ENCODE measurements at places on chromosomes 5 and 9.

DNA sequence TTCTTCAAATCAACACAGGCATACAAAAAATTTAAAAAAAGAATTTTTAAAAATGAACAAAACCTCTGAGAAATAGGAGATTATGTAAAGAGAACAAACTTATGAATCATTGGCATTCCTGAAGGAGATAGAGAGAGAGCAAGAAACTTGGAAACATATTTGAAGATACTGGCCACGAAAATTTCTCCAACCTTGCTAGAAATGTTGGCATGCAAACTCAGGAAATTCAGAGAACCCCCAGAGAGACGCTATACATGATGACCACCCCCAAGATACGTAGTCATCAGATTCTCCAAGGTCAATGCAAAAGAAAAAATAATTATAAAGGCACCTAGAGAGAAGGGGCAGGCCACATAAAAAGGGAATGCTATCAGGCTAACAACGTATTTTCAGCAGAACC lies 472.5 kb downstream of the MTRR start:
- DNase-seq = no peak

- DNase-seq = no peak
These were observed 173.8 kb upstream of the OTULINL start for GRCh38 chr5:14407746-14408175.

- DNase-seq = no peak
These were observed 215.7 kb downstream of the SEMA6A start for GRCh38 chr5:116358911-116359418.

DNA sequence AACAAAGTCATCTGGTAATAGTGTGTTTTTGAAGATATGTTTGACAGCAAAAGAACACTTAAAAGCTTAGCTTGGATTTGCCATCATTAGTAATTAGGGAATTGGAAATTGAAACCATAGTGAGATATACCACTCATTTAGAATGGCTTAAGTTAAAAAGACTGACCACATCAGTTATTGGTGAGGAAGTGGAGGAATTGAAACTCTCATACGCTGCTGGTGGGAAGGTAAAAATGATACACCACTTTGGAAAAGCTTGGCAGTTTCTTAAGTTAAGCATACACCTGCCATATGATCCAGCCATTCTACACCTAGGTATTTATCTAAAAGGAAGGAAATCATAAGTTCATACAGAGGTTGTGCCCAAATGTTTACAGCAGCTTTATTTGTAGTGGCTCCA lies 213.2 kb downstream of the TRIO start:
- DNase-seq = no peak

DNA sequence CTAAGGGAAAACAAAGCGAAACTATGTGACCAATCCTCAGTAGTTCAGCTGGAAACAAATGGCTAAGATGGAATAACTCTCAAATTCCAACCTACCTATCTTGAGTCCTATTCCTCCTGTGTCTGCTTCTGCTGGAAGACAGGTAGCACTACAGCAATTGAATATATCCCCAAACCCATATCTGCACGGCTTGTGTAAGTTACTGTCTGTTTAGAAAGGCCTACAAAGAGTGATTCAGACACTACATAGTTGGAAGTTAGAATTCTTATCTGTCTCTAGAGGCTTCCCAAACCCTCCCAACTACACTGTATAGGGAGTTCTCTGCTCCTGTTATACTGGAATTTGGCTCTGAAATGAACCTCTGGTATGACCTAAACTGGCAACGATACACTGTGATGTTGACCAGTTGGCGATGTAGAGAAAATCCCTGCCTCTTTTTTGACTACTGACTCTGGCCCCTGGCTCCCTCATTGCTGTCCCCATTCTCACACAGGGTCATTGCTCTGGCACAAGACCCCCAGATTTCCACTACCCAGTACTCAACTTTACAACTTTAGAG lies 22.6 kb upstream of the NADK2 start:
- no peak for DNase-seq

DNA sequence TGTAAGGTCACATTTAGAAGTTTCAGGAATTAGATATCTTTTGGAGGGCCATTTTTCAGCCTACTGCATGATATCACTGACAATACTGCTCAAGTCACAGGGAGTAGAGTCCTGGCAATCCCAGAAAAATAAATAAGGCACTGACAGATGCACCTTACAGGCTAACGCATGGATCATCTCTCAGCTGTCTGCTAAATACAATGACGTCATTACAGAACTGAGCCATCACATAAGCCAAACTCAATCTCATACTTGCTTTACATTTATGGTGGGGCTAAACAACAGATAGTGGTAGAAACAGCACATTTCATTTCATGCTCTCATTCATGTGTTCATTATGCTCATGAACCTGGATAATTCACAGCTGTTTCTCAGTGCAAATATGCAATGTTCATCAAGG lies 243.7 kb downstream of the SEMA5A start:
- DNase-seq = no peak

DNA sequence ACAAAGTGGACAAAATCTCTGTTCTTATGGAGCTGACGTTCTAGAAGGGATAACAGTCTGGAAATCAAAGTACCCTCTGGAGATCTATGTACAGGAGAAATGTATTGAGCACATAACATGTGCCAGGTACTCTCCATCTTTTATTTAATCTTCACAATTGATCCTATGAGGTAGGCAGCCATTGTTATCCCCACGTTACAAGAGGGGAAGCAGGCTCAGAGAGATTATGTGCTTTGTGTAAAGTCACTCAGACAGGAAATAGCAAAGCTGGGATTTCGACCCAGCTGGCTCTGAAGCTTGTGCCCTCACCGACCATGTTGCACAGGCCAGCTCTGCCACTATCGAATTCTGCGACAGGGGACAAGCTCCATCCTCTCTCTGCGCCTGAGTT lies 21.5 kb downstream of the PDGFRB start:
- no peak for DNase-seq

DNA sequence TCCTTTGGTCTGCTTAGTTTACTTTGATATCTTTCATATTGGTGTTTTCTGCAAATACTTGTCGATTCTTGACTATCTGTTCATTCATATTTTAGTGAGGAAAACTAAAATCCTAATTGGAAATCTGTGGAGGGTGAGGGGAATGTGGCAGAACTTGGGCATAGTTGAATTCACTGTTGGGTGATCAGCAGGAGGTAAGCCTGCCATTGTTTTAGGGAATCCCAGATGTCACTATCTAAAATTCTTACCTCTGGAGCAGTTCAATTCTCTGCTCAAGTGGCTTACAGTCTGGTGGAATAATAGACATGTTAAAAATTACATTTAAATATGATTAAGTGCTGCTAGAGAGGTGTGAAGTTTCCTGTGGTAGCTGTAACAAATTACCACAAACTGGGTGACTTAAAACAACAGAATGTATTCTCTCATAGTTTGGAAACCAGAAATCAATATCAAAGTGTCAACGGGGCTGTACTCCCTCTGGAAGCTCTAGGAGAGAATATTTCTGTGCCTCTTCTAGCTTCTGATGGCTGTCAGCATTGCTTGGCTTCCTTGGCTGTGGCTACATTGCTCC lies 90.3 kb upstream of the GCNT4 start:
- DNase-seq = no peak

DNA sequence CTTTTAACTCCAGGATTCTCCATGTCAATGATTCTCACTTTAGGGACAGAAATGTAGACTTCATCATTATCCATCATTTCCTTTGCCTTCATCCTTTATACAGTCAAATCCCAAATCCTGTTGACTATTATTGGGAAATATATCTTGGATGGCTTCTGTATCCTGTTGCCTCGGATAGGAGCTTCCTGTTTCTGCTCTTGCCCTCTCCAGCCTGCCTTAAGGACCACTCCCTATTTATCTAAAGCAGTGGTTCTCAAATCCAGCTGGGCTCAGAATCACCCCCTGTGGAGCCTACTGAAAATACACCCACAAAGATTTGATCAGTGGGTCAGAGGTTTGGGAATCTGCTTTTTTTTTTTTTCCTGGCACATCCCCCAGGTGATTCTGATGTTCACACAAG lies 8.5 kb downstream of the AFAP1L1 start:
- DNase-seq = no peak

GRCh38 chr9:102202126-102202525 lies 463.7 kb upstream of the GRIN3A start:
- DNase-seq = no peak

GRCh38 chr9:74846766-74847165 lies 41.0 kb downstream of the TRPM6 start:
- no peak for DNase-seq

GRCh38 chr5:55679556-55679955 lies 32.6 kb downstream of the SLC38A9 start:
- DNase-seq = no peak

GRCh38 chr5:66145737-66146136 lies 1.6 kb downstream of the SREK1 start:
- DNase-seq = no peak

GRCh38 chr9:116499986-116500871 lies 186.9 kb upstream of the TRIM32 start:
- DNase-seq = no peak

DNA sequence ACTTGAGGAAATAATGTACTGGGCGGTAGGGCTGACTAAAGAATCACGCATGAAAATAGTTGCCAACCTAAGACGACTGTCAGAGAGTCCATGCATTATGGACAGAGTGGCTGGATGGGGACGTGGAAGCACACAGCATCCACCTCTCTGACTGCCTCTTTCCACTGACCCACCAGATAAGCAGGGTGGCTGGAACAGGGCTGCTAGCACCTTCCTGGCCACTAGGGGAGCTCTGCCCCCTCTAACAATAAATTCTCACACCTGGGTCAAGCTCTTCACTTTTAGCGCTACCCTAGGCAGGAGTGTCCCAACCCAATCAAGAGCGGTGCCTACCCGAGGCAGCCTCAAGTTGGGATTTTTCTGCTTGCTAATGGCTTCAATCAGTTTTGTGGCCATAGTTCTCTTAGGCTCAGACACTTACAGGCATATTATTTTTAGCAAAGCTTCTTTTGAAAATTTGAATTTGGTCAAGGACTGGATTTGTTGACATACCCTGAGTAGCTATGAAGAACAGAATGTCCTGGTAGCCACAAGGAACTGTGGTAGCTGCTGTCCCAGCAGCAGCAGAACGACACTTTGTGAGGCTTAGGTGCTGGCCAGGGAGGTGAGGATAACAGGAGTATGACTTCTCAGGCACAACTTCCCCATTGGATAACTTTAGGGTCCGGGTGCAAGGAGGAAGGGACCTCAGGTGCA lies 6.9 kb upstream of the TPM2 start:
- DNase-seq = no peak

- DNase-seq = no peak
These were observed 74.2 kb downstream of the ANXA2R start for GRCh38 chr5:42965934-42966333.

DNA sequence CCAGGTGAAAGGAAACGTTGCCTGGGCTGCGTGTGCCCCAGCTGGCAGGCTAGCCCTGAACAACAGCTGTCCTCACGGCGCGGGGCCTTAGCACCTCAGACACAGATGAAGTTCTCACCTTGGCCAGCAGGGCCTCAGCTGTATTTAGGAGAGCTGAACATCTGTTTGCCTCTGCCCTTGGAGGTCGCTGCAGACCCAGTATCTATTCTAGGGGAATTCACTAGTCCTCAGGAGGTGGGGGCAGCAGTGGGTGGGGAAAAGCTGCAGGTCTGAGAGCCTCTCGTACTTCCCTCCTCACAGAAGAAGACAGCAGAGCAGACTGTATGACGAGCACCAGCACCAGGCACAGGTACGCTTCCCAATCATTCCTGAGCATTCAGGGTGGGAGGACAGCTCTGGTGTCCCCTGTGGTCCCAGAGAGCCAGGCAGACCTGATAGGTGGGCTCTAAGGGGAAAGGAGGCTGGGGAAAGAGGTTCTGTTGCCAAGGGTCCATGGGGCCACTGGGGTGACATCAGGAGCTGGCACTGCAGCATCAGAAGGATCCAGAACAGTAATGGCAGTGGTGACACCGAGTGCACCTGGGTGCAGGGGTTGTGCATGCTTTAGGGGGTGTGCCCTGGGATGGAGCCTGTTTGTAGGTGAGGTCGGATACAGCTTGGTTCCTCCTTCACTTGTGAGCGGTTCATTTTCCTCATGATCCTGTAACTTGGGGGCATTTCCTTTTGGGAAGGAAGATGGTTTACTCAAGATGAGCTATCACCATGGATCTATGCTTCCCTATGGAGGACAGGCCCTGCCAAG lies 13.8 kb downstream of the CD74 start:
- no peak for DNase-seq

- no peak for DNase-seq
These were observed 164.1 kb upstream of the ZNF618 start for GRCh38 chr9:113712053-113712452.

- DNase-seq = no peak
These were observed 100.6 kb upstream of the IER5L start for GRCh38 chr9:129278391-129279237.

DNA sequence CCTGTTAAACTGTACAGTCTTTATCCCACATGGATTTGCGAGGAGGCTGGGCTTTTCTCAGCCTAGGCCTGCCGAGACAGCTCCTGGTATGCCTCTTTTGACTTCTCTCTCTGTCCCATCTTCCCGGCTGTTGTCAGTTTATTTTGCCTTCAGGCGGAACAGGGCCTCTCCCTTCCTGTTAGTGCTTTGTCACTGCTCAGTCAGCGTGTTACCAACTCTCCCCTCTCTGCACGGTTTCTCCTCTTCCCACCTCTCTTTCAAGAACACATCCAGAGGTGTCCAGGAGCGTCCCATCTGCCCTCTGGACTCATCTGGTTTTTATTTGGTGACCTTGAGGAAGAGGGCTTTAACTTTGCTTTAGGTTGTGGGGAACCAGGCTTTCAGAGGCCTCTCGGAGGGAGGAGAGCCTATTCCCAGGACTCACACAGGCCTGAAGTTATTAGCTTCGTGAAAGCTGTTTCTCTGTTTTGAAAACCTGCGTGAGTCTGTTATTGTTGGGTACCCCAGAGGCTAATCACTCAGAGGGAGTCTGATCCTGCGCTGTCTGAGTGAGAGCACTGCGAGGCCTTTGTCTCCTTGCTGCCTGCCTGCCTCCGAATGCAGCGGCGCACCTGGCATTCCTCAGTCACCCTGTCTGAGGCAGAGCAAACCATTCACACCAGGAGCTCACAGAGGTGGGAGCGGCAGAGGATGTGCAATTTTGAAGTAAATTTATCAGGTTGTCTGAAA lies 234.4 kb upstream of the MPDZ start:
- no peak for DNase-seq

- no peak for DNase-seq
These were observed 11.2 kb upstream of the ALDOB start for GRCh38 chr9:101446732-101447131.

- DNase-seq = no peak
These were observed 132.0 kb upstream of the WWC1 start for GRCh38 chr5:168159425-168159824.

- DNase-seq = no peak
These were observed 65.2 kb upstream of the RANBP3L start for GRCh38 chr5:36366883-36367282.

- DNase-seq = no peak
These were observed 393.9 kb downstream of the TUSC1 start for GRCh38 chr9:25284365-25284764.

- DNase-seq = no peak
These were observed 14.1 kb upstream of the PTGR1 start for GRCh38 chr9:111613436-111614040.

All from amygdala (tissue), 56 donors.